ENCODE measurements at places on chromosomes 4 and X.

- no peak for DNase-seq
These were observed 75.1 kb upstream of the CXorf66 start for GRCh38 chrX:140040386-140040785.

GRCh38 chrX:6005856-6006255 is 222.8 kb downstream of the NLGN4X start:
- DNase-seq, result no peak

- DNase-seq, result no peak
These were observed 1.7 kb upstream of the TRPC5OS start for GRCh38 chrX:111874241-111874640.

- no peak for DNase-seq
These were observed 22.5 kb downstream of the ZNF721 start for GRCh38 chr4:476501-476900.

DNA sequence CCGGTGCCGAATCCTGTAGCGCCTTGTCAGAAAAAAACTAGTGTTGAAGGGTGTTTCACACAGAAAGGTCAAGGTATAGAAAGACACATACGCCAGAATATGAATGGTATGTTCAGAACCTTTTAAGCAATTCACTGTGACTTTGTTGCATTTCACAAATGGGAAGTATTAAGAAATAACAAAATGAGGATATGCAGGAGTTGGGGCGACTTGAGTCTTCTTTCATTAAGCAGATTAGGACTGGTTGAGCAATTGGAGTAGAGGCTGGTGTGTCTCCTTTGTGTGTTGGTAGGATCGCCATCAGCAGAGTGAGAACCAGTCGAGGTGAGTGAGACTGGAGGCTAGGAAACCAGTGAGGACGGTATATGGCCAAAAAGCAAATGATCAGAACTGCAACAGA is 1454.5 kb upstream of the TENM3 start:
- no peak for DNase-seq

Data from cortex of kidney (tissue), 1 donor.